ENCODE measurements at places on chromosomes 6 and 20.

GRCh38 chr6:55265409-55266114 is 61.7 kb upstream of the GFRAL start:
- H3K27me3 ChIP-seq, result no peaks in the 10 kb centered on the region
- DNase-seq, result no peak
- H3K27ac ChIP-seq, result no peak overlapping the region
- no peaks in the 10 kb centered on the region for H3K36me3 ChIP-seq

GRCh38 chr6:17042422-17043147 is 59.3 kb upstream of the STMND1 start:
- H3K27me3 ChIP-seq, result no peaks in the 10 kb centered on the region
- no peak for DNase-seq
- no peak overlapping the region for H3K4me3 ChIP-seq
- peaks cover 8% of the 10 kb centered on the region for H3K4me1 ChIP-seq
- H3K36me3 ChIP-seq, result no peaks in the 10 kb centered on the region

- no peak overlapping the region for H3K27ac ChIP-seq
- no peaks in the 10 kb centered on the region for H3K36me3 ChIP-seq
- H3K4me1 ChIP-seq, result peaks cover 6% of the 10 kb centered on the region
- H3K4me3 ChIP-seq, result no peak overlapping the region
- peaks cover 10% of the 10 kb centered on the region for H3K27me3 ChIP-seq
Observed at GRCh38 chr20:341682-342081, 5.2 kb upstream of the NRSN2 start.

DNA sequence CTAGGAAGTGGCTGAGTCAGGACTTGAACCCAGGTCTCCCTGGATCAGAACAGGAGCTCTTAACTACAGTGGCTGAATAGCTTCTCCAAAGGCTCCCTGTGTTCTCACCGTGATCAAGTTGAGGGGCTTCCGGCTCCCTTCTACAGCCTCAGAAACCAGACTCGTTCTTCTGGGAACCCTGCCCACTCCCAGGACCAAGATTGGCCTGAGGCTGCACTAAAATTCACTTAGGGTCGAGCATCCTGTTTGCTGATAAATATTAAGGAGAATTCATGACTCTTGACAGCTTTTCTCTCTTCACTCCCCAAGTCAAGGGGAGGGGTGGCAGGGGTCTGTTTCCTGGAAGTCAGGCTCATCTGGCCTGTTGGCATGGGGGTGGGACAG is 44.6 kb upstream of the TTPAL start:
- DNase-seq, result no peak
- no peaks in the 10 kb centered on the region for H3K27me3 ChIP-seq
- H3K27ac ChIP-seq, result no peak overlapping the region
- H3K4me1 ChIP-seq, result no peaks in the 10 kb centered on the region
- H3K4me3 ChIP-seq, result no peak overlapping the region
- H3K36me3 ChIP-seq, result peaks cover 19% of the 10 kb centered on the region

DNA sequence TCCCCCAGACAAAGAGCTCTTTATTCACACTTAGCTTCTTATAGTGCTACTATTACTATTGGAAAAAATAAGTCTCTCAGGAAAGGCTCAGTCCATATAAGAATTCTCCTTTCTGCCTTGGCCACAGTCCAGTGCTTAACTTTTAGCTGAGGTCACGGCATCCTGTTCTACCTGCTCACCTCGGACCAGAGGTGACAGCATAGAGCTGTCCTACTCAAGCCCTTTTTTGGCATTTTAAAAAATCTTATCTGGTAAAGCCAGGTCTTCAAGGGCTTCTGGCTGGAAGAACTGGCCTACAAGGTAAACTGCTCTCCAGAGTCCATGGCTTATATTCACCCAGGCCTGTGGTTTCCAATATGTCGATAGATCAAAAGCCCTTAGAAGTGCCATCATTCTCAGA is 109.7 kb downstream of the RCAN2 start:
- no peak overlapping the region for H3K27ac ChIP-seq
- peaks cover 4% of the 10 kb centered on the region for H3K36me3 ChIP-seq
- DNase-seq, result no peak
- H3K4me1 ChIP-seq, result peaks cover 15% of the 10 kb centered on the region
- H3K4me3 ChIP-seq, result no peak overlapping the region
- H3K27me3 ChIP-seq, result no peaks in the 10 kb centered on the region

DNA sequence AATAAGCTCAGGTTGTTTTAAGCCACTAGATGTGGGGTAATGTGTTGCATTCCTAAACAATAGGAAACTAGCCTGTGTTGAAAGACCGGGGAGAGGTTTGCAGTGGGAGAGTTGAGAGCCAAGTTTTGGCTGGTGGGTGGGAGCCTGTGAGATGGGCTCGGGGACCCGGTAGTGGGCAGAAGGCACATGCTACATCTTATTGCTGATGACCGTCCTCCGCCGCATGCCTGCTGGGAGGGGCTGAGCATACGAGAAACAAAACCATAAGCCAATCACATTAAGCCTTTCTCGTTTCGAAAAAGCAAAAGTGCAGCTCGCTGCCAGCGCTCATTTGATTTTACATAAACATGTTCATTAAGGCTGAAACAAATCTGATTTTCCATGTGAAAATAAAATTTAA is 57.4 kb upstream of the MPC1 start:
- H3K4me3 ChIP-seq, result no peak overlapping the region
- H3K4me1 ChIP-seq, result no peaks in the 10 kb centered on the region
- no peaks in the 10 kb centered on the region for H3K27me3 ChIP-seq

- no peak overlapping the region for H3K27ac ChIP-seq
- no peaks in the 10 kb centered on the region for H3K4me1 ChIP-seq
- no peak for DNase-seq
- H3K27me3 ChIP-seq, result no peaks in the 10 kb centered on the region
Observed at GRCh38 chr20:7378864-7379605, 561.2 kb downstream of the HAO1 start.

DNA sequence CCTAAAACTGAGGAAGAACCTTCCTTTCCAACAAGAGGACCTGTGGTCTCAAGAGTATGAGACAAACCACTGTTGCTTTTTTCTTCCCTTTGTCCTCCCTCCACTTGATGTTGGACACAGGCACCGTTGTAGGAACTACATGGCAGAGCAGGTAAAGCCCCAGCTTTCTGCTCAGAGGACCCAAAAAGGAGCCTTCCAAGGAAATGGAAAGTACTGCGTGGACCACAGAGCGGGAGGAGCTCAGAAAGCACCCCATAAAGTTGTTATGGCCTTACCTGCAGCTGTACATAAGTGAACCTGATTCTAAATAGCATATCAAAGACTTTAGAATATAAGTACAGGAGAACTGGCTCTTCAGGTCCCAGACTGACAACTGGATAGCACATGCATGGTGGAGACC is 29.4 kb downstream of the TMEM74B start:
- H3K4me3 ChIP-seq, result no peak overlapping the region
- no peak overlapping the region for H3K27ac ChIP-seq
- H3K36me3 ChIP-seq, result peaks cover 28% of the 10 kb centered on the region
- no peaks in the 10 kb centered on the region for H3K27me3 ChIP-seq
- peaks cover 5% of the 10 kb centered on the region for H3K4me1 ChIP-seq

DNA sequence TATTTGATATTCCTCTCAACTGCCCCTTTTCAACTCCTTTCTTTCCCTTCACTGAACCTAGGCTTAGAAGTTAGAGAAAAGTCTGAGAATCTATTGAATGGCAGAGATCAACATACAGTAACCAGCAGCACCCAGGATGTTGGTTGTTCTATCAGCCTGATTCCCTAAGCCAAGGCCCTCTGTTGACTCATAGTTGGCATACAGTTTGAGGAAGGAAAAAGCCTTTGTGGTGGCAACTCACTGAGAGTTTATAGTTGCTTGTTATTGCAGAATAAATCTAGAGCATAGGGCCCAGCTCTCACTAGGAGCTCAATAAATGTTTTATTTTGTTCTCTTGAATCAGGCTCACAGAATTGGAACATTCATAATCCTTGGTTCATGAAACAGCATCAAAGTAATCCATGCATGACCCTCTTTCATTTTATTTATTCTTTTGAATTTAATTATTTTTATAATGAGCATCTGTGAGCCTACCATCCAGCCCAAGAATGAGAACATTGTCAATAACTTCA is 119.1 kb upstream of the ADGRF1 start:
- no peaks in the 10 kb centered on the region for H3K36me3 ChIP-seq
- H3K27ac ChIP-seq, result no peak overlapping the region
- H3K4me3 ChIP-seq, result no peak overlapping the region
- H3K4me1 ChIP-seq, result peaks cover 2% of the 10 kb centered on the region
- H3K27me3 ChIP-seq, result peaks cover 1% of the 10 kb centered on the region
- no peak for DNase-seq

GRCh38 chr6:162868397-162868796 is 140.6 kb downstream of the PACRG start:
- H3K36me3 ChIP-seq, result no peaks in the 10 kb centered on the region
- H3K4me1 ChIP-seq, result peaks cover 2% of the 10 kb centered on the region
- no peaks in the 10 kb centered on the region for H3K27me3 ChIP-seq
- no peak overlapping the region for H3K27ac ChIP-seq
- no peak overlapping the region for H3K4me3 ChIP-seq

DNA sequence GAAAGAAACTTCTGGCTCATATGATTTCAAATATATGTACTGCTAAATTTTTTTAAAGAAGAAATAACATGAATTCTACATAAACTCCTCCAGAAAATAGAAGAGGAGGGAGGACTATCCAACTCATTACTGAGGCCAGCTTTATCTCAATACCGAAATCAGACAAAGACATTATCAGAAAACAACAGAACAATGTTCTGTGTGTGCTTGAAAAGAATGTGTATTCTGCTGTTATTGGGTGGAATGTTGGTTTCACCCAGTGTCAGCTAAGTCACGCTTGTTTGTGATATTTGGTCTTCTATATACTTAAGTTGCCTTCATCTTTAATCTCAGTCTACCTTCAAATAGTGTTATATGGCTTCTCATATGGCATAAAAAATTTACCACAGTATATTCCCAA is 18.6 kb upstream of the ELOVL2 start:
- H3K27ac ChIP-seq, result no peak overlapping the region
- no peak overlapping the region for H3K4me3 ChIP-seq
- H3K27me3 ChIP-seq, result no peaks in the 10 kb centered on the region
- peaks cover 14% of the 10 kb centered on the region for H3K4me1 ChIP-seq
- no peak for DNase-seq

GRCh38 chr6:106536357-106536756 is 92.9 kb downstream of the RTN4IP1 start:
- peaks cover 6% of the 10 kb centered on the region for H3K4me1 ChIP-seq
- no peak for DNase-seq
- H3K27me3 ChIP-seq, result peaks cover 19% of the 10 kb centered on the region
- H3K36me3 ChIP-seq, result no peaks in the 10 kb centered on the region

DNA sequence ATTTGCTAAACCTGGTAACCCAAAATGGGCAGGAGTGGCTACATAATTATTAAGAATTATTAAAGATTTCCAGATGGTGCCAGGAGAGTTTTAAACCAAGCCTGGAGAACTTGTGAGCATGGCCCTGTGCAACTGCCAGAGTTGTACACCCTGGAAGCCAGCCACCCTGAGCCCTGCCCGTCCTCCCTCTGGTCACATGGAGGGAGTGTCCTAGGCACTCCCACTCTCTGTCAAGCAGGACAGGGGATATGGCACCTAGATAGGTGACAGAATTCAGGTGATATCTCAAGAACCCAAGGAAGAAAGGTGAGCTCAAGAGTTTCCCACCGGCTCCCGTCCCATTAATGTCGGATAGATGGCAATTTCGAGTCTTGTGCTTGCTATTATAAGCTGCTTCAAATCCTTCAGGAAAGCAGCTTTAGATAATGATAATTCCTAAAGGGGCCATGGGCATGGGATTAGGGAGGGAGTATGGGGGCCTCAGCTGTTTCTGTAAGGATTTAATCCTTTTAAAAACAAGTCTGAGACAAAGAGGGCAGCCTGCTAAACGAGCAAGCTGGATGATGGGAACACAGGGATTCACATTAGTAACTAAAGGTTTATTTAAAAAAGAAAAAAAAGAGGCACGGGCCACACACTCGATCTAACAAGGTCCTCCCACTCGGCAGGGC is 169.1 kb downstream of the BMP7 start:
- no peak overlapping the region for H3K27ac ChIP-seq
- DNase-seq, result no peak
- peaks cover 41% of the 10 kb centered on the region for H3K27me3 ChIP-seq
- no peak overlapping the region for H3K4me3 ChIP-seq
- no peaks in the 10 kb centered on the region for H3K36me3 ChIP-seq
- H3K4me1 ChIP-seq, result no peaks in the 10 kb centered on the region

- H3K27ac ChIP-seq, result no peak overlapping the region
- H3K27me3 ChIP-seq, result no peaks in the 10 kb centered on the region
- H3K36me3 ChIP-seq, result no peaks in the 10 kb centered on the region
- DNase-seq, result no peak
- peaks cover 2% of the 10 kb centered on the region for H3K4me1 ChIP-seq
- H3K4me3 ChIP-seq, result no peak overlapping the region
Observed at GRCh38 chr6:136169394-136170148, 80.5 kb downstream of the MTFR2 start.

DNA sequence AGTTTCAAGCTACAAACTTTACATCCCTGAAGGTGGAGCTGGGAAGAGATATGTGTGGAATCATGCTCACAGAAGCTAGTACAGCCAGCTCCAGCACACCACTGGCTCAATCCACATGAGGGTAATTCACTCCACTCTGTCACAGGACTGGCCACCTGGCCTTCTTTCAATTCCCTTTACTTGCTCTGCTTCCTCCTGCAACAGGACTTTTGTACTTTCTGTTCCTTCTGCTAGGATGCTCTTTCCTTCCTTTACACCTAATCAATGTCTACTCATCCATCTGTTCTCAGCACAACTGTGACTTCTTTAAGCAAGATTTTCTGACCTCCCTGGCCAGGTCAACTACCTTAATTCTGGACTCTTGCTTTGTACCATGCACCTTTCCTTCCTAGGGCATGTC is 39.4 kb upstream of the MYB start:
- H3K4me1 ChIP-seq, result no peaks in the 10 kb centered on the region
- H3K4me3 ChIP-seq, result no peak overlapping the region
- no peaks in the 10 kb centered on the region for H3K36me3 ChIP-seq
- H3K27me3 ChIP-seq, result peaks cover 7% of the 10 kb centered on the region
- H3K27ac ChIP-seq, result no peak overlapping the region

- H3K27me3 ChIP-seq, result no peaks in the 10 kb centered on the region
- no peak overlapping the region for H3K4me3 ChIP-seq
- no peak for DNase-seq
Observed at GRCh38 chr6:117531809-117532725, 49.6 kb downstream of the DCBLD1 start.

DNA sequence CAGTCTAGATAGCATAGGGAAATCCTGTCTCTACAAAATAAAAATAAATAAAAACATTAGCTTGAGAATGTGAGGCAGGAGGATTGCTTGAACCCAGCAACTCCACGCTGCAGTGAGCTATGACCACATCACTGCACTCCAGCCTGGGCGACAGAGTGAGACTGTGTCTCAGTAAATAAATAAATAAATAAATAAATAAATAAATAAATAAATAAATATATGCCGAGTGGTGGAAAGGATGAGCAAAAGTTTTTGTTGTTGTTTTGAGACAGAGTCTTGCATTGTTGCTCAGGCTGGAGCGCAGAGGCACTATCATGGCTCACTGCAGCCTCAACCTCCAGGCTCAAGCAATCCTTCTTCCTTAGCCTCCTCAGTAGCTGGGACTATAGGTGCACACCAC is 53.4 kb downstream of the TFAP2A start:
- no peak for DNase-seq
- no peak overlapping the region for H3K27ac ChIP-seq
- no peaks in the 10 kb centered on the region for H3K4me1 ChIP-seq
- no peak overlapping the region for H3K4me3 ChIP-seq
